NT2/D1 (cell line): ENCODE measurements at places on chromosomes 2 and 18.

DNA sequence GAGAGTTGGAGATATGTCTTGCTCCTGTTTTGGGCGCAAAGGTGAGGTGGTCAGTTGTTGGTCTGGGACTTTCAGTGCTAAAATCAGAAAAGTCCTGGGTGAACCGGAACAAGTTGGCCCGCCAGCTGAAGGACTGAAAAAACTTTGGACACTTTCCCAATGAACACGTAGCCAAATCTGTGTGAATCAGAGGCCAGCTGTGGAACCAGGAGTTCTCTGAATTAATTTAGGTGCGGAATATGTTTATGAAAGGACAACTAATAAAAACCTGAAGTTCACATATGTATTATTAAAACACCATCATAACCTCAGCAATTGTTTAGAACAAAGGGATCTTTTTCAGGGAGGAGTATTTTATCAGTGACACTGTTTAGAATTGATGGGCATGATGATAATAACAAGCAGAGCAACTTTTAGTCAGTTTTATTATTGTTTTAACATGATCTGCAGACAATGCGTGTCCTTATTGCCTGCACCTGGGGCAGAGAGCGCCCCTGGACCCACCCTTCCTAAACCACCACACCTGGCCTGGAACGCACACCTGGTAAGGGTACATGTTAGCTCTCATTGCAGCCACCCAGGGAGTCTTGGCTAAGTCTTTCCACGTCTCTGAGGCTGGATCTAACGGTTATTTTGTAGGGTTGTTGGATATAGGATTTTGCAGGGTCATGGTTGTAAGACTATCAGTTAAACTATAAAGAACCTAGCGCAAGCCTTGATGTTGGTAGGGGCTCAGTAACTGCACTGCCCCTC lies 9.9 kb upstream of the ODC1 start:
- DNase-seq = no peak

GRCh38 chr2:37637190-37637860 lies 34.1 kb downstream of the CDC42EP3 start:
- no peak for DNase-seq

- peak; percentile 1 for DNase-seq
These were observed 796.2 kb downstream of the KCNJ3 start for GRCh38 chr2:155494744-155495143.

GRCh38 chr2:20615068-20615465 lies 35.8 kb downstream of the HS1BP3 start:
- DNase-seq = no peak

DNA sequence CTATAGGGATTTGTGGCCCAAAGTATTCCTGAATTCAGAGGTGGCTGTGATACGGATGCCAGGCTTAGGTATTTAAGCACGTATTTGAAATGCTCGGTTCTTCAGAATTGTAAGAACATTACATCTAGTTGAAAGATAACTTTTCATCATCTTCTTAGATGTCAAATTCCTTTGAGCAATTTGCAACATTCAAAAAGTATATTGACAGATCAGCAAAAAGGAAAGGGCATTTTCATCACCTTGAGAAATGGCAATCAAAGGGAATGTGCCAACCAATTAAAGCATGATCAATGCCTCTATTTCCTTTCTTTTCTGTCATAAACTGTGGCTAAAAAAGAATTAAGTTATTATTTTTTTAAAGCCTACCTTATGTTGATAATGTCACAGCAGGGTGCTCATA lies 66.3 kb upstream of the LRRTM4 start:
- DNase-seq = no peak

DNA sequence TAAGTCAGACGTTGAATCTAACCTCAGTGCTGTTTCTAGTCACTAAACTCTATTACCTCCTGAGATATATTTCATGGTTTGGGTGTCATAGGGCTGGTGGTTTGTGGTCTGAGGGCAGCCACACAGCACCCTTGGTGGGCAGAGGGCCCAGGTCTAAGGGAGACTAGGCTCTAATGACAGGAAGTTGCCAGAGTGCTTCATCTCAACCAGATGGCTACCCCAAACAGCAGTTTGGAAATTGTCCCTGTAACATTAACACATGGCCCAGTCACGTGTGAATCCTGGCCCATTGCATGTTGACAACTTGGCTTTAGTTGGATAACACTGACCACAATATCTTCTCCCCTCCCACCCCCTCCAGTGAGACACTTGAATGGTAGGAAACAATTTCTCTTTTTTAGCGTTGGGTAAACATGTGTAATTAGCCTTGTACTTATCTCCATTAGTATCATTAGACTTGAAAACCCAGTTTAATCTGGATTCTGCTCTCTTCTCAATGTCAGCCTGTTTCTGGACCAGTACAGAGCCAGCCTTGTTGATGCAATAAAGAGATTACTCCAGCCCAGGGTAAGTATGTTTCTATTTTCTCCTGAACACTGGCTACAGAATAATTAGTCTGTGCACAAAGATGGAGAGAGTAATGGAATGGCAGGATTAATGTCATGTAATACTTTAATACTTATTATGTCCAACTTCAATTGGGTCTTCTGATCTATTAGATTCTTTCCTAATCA lies 187.8 kb upstream of the SIX3 start:
- no peak for DNase-seq

- no peak for DNase-seq
These were observed 38.7 kb downstream of the SCG2 start for GRCh38 chr2:223563462-223563861.

DNA sequence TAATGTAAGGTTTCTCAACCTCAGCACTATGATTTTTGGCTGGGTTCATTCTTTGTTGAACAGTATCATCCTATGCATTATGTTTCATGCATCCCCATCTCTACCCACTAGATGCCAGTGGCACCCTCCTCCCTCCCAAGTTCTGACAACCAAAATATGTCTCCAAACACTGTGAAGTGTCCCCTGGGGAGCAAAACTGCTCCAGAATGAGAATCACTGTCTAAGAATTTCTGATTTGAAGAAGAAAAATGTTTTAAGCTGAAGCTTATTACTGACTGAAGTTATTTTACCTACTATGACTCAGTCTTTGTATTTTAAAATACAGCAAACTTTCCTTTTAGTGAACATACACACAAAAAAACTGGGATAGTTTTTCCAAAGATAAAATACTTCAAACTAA lies 3.4 kb downstream of the THADA start:
- no peak for DNase-seq
